ENCODE measurements at places on chromosomes 3 and 15.

DNA sequence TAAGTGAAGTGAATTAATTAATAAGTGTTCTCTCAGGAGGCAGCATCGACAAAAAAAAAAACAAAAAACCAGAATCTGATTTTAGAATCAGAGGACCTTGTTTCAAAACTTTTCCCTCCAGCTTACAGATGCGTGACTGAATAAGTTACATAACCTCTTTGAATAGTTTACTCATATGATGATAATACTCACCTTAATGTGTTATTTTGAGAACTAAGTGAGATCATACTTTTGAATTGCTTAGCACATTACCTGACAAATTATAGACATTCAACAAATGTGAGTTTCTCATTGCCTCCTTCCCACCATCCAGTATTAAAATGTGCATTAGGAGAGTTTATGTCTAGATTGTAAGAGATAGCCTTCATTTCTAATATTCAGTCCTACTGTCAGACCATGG is 94.0 kb downstream of the SOX2 start:
- DNase-seq = no peak

- no peak for DNase-seq
Measured at GRCh38 chr3:25820366-25820765, 30.5 kb downstream of the OXSM start.

- no peak for DNase-seq
Measured at GRCh38 chr3:45367453-45367871, 20.9 kb upstream of the LARS2 start.

- no peak for DNase-seq
Measured at GRCh38 chr15:87268675-87269074, 987.9 kb downstream of the NTRK3 start.

DNA sequence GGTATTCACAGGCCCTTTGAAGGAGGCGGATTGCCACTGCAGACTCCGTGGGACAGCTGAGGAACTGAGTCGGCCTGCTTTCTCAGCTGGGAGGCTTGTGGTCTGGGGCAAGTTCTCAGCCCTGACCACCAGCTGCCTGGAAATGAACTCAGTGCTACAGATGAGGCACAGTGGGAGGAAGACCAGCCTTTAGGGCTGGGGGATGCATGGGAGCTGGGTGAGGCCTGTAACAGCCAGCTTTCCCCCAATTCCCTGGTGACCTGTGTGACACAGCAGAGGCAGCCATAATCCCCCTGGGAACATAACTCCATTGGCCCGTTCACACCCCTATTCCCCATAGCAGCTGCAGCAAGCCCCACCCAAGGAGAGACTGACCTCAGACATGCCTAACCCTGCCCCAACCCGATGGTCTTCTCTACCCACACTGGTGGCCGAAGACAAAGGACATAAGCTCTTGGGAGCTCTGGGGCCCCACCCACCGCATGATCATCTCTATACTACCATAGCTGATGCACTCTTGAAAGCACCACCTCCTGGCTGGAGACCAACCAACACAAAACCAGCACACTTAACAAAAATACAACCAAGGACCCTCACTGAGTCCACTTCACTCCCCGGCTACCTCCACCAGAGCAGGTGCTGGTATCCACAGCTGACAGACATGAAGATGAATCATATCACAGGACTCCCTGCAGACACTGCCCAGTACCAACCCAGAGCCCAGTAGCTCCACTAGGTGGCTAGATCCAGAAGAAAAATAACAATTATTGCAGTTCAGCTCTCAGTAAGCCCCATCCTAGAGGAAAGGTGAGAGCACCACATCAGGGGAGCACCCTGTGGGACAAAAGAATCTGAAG is 24.9 kb downstream of the ZMAT3 start:
- no peak for DNase-seq

DNA sequence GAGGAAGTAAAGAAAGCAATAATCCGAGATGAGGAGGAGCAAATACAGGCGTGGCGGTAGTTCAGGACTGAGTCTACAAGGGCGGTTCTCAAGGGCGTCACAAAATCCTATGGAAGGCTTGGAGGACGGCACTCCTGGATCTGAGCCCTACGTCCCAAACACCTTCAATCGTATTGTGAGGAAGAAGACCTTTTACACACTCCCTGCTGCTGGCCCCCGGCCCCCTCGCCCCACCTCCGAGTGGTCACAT is 747 bp downstream of the PLD1 start:
- DNase-seq = no peak

DNA sequence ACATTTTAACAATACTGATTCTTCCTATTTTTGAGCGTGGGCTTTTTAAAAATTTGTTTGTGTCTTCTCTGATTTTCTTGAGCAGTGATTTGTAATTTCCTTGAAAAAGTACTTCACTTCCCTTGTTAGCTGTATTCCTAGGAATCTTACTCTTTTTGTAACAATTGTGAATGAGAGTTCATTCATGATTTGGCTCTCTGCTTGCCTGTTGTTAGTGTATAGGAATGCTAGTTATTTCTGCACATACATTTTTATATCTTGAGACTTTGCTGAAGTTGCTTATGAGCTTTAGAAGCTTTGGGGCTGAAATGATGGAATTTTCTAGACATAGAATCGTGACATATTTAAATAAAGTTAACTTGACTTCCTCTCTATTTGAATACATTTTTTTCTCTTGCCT is 582.8 kb upstream of the BCHE start:
- DNase-seq = no peak

- DNase-seq = no peak
Measured at GRCh38 chr3:50512131-50512530, 8.7 kb upstream of the CACNA2D2 start.

GRCh38 chr3:123392871-123393620 is 55.8 kb downstream of the ADCY5 start:
- DNase-seq = no peak

- DNase-seq = no peak
Measured at GRCh38 chr3:128825117-128825725, 54.2 kb upstream of the ACAD9 start.

DNA sequence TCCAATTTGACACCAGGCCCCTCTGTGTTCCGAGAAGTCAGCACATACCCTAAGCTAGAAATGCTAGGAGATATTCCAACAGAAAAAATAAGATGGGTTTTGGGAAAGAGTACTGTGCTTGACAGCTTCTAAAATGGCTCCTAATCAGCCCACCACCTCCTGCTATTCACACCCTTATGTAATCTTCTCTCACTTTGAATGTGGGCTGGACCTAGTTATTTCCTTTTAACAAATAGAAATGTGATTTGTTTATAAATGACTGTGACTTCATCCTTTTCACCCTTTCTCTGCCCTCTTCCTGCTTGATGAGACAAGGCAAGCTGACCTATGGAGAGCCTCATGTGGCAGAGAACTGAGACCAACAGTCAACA is 961.1 kb downstream of the FHIT start:
- no peak for DNase-seq

DNA sequence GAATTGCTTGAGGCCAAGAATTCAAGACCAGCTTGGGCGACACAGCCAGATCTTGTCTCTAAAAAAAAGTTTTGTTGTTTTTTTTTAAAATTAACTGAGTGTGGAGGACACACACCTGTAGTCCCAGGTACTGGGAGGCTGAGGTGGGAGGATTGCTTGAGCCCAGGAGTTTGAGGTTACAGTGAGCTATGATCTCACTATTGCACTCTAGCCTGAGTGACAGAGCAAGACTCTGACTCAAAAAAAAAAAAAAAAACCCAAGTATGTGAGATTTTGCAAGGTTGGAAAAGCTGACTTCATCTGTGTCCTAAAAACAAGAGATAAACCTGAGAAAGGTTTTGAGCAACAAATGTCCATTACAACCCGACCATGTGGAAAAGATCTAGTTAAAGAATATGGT is 5.4 kb upstream of the TOPBP1 start:
- DNase-seq = no peak

GRCh38 chr3:182533394-182533793 is 259.9 kb upstream of the ATP11B start:
- DNase-seq = no peak

DNA sequence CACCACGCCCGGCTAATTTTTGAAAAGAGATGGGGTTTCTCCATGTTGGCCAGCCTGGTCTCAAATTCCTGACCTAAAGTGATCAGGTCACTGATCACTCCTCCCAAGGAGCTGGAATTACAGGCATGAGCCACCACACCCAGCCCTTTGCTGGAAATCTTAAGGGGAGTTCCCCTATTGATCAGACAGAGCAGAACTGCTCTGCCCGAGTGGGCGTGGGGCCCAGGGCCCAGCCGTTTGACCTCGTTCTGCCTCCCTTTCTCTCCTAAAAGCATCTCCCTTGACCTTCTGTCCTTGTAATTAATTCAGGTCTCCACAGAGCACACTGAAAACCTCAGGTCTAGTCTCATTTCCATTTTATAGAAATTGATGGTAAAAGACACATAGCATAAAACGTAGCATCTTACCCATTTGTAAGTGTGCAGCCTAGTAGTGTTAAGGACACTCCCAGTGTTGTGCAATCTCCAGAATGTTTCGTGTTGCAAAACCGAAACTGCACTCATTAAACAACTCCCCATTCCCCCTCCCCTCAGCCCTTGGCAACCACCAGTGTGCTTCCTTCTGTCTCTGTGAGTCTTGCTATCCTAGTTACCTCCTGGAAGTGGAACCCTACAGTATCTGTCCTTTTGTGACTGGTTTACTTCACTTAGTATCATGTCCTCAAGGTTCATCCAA is 89.3 kb downstream of the SLCO3A1 start:
- DNase-seq = no peak

DNA sequence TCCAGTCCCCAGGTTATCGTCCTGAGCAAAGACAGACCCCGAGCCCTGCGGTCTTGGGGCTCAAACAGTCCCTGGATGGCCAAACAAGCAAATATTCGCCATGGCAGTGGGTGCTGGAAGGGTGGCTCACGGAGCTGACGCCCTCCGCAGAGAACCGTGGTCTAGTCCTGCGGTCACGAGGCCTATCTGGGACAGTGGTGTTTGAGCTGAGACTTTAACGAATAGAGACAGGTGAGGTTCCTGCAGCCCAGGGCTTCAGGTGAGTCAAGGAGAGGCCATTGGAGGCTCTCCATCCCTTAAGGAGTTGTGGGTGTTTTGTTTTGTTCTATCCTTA is 399 bp upstream of the SUCLG2 start:
- DNase-seq = no peak

GRCh38 chr3:45915518-45916231 is 27.6 kb upstream of the CXCR6 start:
- peak; percentile 68 for DNase-seq

DNA sequence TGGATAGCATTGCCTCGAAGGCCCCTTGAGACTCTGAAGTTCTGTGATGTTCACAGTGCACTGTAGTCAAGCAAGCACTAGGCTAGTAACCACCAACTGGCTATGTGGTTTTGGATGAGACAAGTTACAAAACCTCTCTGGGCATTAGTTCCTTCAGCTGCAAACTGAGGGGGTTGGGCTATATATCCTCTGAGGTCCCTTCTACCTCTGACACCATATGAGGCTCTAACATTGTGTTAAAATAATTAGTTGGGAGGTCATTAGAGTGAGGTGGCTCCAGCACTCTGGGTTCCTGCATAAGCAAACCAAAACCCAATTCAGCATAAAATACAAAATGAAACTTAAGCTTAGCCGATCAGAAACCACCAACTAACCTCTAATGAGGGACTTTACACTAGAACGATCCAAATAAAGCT is 209.5 kb upstream of the LRRN1 start:
- no peak for DNase-seq

DNA sequence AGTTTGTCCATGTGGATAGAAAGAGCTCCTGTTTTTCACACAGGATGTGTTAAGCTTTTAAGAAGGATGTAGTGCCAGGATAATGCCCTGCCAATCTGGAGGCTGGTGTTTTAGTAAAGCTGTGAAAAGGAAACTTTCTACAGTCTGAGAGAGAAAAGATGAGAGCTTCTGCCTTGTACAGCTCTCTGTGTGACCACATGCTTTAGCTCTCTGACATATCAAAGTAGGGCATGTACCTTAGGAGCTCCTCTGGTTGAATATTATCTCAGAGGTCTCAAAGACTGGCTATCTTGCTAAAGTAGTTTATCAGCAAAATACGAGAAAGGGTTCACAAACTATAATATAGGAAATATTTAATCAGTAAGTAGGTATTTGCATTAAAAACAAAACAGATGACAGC is 30.4 kb downstream of the CDIN1 start:
- DNase-seq = no peak

- DNase-seq = no peak
Measured at GRCh38 chr3:122430371-122430770, 14.5 kb upstream of the WDR5B start.

GRCh38 chr3:132488151-132488550 is 70.8 kb downstream of the DNAJC13 start:
- DNase-seq = no peak

GRCh38 chr15:59247364-59247763 is 40.7 kb downstream of the LDHAL6B start:
- DNase-seq = no peak

DNA sequence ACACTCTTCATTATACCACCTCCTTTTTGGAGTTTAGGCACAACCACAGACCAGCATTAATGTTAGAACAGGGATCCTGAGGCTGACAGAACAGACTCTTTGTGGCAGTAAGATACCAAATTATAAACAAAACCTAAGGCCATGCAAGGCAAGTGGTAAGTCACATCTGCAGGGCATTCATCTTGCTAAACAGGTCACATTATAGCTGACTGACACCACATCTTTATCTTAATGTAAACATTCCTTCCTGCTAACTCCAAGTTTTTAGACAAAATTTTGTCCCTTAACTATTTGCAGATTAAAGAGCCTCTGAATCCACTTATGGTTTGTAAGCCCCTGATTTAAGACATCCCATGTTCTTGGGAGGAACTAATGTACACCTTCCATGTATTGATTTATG is 500.6 kb downstream of the PYDC2 start:
- no peak for DNase-seq

DNA sequence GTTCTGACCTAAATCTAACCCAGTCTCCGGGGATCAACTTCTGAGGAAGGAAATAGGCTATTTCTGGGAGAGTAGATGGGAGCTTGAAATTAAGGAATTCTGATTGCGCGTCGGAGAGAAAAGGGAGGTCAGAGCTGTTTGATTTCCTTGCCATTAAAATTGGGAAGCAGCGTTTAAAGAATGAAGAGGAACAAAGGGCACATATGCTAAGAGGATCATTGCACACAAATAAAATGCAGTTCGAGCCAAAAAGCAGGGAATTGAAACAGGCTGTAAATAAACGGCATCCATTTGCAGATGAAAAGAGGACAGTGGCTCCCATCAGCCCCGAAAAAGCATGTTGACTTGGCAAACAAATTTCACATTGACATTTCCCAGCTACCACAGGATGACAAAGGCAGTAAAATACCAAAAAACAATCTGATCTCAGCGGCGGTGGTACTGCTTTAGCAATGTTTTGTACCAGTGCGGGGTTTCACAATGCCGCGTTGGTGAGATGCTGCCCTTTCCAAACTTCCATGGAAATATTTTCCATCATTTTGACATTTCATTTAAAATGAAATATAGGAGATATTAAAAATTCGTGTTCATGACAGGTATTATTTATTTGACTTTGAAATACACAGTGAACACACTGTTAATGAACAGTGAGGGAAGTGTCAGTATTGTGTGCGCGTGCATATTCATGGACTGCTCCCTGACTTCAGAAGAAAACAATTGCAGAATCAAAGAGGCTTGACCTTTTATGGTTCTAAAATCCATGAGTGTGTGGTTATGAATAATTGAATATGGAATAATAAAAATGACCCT is 108.8 kb downstream of the SQOR start:
- no peak for DNase-seq

- no peak for DNase-seq
Measured at GRCh38 chr3:124177071-124177470, 185.1 kb upstream of the ROPN1 start.

Data from stimulated activated CD8-positive, alpha-beta memory T cell treated with anti-CD3 and anti-CD28 coated beads, Interleukin-4, amount 100 ng/mL, for 4 hours (primary cell).